Type B pancreatic cell (in vitro differentiated cells): ENCODE measurements at places on chromosomes 16 and 17. TPM values are rescaled to one million over a fixed set of nuclear protein-coding genes. Genes with fewer than 3 reads are reported as not detected.

GRCh38 chr16:19672378-19672777, 45.6 kb downstream of the KNOP1 start:
- DNase-seq = no peak

GRCh38 chr17:81576621-81577277, 24.6 kb upstream of the FAAP100 start:
- no peak for DNase-seq

The TNRC6A gene
- 40.0 and 65.9 TPM in 2 replicates for total RNA-seq

DNA sequence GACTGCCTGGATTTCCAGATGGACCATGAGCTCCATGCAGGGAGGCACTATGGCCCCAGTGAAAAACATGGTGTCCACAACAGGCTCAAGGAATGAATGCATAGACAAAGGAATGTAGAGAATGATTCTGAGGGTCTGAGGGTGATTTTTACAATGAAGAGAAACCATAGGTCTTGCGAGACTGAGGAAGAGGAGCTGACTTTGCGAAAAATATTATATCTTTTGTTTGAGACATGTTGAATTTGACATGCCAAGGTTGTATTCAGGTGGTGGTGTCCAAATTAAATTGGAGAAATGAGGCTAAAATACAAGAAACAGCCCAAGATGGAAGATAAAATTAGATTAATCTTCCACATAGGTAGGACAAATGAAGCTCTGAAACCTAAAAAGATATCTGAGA, 12.7 kb downstream of the HSD17B2 start:
- DNase-seq = no peak

GRCh38 chr17:73901661-73902415, 257.6 kb upstream of the SDK2 start:
- DNase-seq = peak; percentile 68

DNA sequence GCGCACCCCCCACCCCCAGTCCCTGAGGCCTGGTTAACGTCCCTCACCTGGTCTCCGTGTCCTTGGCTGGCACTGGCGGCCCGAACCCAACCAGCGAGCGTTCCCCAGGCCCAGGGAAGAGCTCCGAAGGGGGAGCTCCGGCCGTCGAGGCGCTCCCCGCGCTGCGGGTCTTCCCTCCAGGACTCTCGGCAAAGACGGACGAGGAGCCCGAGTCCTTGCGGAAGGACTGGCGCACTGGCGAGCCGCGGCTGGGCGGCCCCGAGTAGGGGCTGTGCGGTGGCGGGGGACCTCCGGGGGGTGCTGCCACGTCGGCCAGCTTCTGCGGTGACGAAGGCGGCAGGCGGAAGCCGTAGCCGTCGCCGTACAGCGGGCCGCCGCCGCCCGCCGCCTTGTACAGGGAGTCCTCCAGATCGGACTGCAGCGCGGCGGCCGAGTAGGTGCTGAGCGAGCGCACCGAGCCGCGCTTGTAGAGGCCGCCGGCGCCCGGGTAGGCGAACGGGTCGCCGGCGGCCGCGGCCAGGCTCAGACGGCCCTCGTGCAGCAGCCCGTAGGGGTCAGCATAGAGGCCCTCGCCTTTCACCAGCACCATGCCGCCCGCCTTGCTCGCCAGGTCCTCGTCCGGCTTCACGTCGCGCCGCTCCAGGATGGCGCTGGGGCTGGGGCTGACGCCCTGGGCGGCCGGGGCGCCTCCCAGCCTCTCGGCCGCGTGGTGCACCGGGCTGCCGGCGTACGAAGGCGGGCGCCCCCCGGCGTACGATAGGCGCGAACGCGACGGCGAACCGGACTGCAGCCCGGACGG, 44.1 kb downstream of the SRCIN1 start:
- DNase-seq = no peak

The MYLK3 gene
- total RNA-seq = 0.12 and 0.82 TPM in 2 replicates

GRCh38 chr16:23594186-23594585, 1.9 kb downstream of the NDUFAB1 start:
- no peak for DNase-seq

GRCh38 chr17:57801044-57801711, 48.7 kb downstream of the MRPS23 start:
- DNase-seq = no peak

DNA sequence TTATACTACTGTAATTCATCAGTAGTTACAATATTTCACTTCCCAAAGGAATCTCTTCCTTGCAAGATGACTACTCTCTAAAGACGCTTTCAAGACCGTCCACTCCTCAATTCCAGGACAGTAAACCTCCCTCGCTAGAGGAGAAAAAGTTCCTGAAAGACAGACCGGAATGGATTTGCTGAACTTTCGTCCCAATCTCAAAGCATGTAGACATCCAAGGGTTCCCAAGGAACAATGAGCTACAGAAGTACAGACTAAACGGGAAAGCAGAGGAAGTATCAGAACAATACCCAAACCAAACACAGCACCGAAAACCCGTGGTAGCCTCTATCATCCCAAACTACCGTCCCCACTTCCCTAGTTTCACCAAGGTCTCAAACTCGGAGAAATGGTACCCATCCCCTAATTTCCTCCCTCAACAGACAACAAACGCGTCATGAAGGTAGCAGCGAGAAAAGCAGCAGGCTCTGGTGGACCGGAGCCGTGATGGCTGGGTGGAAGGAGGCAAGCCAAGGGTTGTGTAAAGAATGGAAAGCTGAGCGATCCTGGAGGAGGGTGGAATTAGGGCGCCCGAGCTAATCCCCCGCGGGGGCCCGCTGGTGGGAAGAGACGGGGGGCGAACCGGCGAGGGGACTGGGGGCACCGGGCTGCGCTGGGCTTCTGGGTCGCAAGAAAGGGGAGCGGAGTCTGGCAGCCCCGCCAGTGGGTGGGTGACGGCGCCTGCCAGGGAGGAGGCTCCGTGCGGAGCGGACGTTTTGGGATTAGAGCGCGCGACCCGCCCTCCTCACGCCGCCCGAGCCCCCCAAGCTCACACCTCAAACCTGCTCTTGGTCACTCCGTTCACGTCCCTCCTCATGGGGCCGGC, 647 bp downstream of the FBXL20 start:
- DNase-seq = no peak

The MT1M gene
- not detected in 2 replicates for total RNA-seq

The GLIS2 gene
- total RNA-seq = 13.1 and 23.0 TPM in 2 replicates

The CES5A gene
- not detected in 2 replicates for total RNA-seq

The PSMC3IP gene
- 10.6 and 22.6 TPM in 2 replicates for total RNA-seq

DNA sequence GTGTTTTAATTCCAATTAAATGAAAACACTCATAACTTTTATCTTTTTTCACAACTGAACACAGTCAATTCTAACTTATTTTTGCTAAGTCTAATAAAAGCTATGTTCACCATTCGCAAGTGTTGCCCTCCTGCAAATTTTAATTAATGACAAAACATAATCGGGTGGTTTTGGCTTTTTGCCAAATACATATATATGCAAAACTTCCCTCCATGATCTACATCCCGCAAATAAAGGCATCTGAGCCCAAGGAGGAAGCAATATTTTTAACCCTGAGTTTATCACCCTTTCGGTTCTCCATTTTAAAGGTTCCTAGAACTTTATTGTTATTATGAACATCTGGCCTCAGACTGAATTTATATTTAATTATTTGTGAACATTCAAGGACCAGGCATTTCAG, 507.9 kb downstream of the CDH13 start:
- no peak for DNase-seq

- DNase-seq = no peak
These were observed 31.3 kb downstream of the MPHOSPH6 start for GRCh38 chr16:82138478-82139285.

The KRT33B gene
- total RNA-seq = not detected in 2 replicates

DNA sequence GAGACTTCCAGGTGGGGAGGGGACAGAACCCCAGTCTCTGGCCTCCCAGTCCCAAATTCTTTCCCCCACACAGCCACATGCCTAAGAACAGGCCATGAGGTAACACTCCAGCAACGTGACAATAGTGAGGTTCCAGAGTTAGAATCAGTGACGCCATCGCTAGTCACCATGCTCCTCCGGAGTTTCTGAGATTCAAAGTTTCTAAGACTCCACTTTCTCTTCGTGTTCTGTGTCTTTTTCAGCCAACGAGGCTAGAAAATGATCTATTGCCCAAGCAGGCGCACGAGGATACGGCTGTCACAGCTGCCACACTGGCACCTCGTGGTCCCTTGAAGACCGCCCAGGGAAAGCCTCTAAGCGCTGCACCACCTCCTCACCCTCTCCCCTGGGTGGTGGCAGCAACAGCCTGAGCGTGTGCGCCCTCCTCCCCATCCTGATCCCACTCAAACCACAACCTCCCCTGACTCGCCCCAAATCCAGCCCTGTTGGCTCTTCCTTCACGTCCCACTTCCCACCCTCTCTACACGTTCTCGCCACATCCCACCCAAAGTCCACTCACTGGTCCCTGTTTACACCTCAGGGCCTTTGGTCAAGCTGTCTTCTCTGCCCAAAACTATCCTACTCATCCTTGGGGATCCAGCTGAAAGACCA, 1.0 kb downstream of the MCRIP1 start:
- no peak for DNase-seq

The AGRP gene
- not detected in 2 replicates for total RNA-seq

- DNase-seq = no peak
These were observed 41.6 kb downstream of the SPAG9 start for GRCh38 chr17:51079049-51079448.

The RBFOX1 gene
- total RNA-seq = 1.7 and 21.0 TPM in 2 replicates

DNA sequence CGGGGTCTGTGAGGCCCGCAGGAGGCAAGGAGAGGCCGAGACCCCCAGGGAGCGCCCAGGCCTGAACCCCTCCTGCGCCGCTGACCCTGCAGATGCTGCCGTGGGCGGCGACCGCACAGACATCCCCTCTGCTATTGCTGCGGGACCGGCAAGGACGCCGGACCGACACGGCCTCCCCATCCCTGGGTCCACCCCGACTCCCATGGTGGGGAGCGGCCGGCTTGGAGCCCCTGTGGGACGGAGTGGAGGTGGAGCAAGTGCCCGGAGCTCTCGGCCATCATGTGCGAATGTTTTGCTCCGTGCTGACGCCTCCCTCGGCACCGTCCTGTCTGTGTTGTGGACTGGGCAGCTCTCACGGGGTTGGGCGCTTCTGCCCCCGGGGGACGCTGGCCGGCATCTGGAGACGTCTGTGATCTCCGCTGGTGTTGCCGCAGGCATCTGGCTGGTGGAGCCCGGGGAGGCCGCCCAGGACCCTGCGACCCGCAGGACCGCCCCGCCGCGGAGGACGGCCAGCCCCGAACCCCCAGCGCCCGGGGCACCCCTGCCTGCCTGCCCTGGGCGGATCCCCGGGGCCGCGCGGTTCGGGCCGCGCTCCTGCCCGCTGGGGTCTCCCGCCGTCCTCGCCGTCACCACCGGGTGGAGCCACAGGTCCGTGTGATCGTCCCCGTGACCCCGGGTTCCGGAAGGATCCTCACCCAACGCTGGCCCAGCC, 12.8 kb upstream of the GNG13 start:
- DNase-seq = peak; percentile 78

The TTLL6 gene
- 2.8 and 3.5 TPM in 2 replicates for total RNA-seq

- DNase-seq = no peak
These were observed 14.5 kb upstream of the RPL13 start for GRCh38 chr16:89545831-89546574.
